Epithelial cell of proximal tubule (primary cell): ENCODE measurements at places on chromosomes 7 and 10.
A peak's percentile ranks its signal among the peaks of the same experiment; 100 is the strongest.

GRCh38 chr7:34761206-34761605, 103.2 kb downstream of the NPSR1 start:
- no peak for DNase-seq

DNA sequence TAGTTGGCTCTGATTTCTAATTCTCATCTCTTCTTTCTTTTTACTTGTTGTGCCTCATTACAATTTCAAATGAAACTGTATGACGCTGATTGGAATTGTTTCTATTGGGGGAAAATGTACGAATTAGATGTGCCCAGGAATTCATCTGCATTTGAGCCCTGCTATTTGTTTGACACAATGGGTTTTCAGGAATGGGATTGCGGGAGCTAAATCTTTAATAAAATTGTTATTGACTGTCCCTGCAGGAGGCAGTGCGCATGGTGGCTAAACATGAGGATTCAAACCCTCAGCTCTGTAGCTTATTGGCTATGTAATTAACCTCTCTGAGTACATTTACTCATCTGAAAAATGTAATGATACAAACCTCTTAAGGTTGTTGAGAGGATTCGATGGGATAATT, 181.6 kb downstream of the NXPH1 start:
- no peak for DNase-seq

- no peak for DNase-seq
Observed at GRCh38 chr10:29970576-29970975, 88.8 kb downstream of the JCAD start.

GRCh38 chr7:17131060-17131345, 167.4 kb upstream of the AHR start:
- DNase-seq: no peak

DNA sequence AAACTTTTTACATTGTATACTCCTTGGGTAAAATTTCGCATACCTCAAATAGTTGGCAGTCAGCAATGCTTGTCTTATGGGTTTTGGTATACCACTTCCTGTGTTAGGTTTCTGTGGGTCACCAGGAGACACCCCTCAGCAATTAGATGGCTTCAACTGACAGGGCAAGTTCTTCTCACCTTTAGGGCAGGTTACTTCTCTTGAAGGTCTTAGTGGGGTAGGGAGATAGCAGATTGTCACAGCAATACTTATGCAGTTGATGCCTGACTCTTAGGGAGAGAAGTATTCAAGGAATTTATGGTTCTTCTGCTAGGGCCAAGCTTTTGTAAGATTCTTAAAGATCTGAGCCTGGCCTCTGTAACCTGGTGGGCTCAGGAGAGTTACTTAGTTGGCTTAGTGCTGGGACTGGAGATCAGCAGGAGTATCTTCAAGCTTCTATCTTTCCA, 42.9 kb downstream of the MKLN1 start:
- peak; percentile 36 for DNase-seq

GRCh38 chr10:66748217-66748616, 177.6 kb upstream of the LRRTM3 start:
- DNase-seq: no peak

- no peak for DNase-seq
Observed at GRCh38 chr10:131726076-131726880, 174.5 kb upstream of the PPP2R2D start.

- peak; percentile 99 for DNase-seq
Observed at GRCh38 chr10:3889961-3890522, 105.0 kb upstream of the KLF6 start.

GRCh38 chr10:70810967-70811366, 4.8 kb upstream of the SGPL1 start:
- no peak for DNase-seq

DNA sequence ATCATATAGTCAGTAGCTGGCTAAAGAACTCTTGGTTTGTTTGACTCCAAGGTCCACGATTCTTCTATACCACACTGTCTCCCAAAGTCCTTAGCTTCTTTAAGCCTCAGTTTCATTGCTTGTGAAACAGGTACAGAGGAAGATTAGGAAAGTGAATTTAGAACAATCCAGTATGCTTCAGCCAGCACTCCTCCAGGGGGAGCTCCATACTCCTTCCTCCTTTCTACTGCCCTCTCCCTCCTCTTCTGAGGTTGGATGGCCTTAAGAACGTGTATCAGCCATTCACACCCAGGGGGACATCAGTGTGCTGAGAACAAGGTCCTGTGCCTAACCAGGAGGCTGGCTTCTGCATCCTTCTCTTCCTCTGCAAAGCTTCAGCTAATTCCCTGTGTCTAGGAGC, 54.8 kb upstream of the CALD1 start:
- no peak for DNase-seq

- no peak for DNase-seq
Observed at GRCh38 chr7:17058568-17058967, 176.8 kb upstream of the AGR3 start.

- DNase-seq: no peak
Observed at GRCh38 chr10:67306588-67307205, 380.9 kb downstream of the LRRTM3 start.

DNA sequence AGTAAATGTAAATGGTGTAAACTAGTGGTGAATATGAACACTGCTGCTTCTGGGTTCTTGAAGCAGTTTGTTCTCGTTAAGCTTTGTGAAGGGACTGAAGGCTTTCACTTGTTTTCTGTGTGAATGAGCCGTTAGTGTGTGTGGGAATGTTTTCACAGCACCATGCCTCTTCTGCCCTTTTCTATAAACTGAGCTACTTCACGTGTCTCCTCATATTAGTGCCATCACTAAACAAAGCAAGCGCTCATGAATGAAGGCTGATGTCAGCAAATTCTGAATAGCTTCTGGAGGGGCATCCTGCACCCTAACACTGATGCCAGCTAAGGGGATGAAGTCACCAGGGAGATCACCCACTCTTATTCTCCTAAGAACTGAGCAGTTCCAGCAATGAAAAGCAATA, 205.6 kb upstream of the ETV1 start:
- DNase-seq: no peak

GRCh38 chr7:67348171-67348570, 351.5 kb downstream of the TYW1 start:
- DNase-seq: no peak

GRCh38 chr7:85167636-85168035, 19.2 kb downstream of the SEMA3D start:
- no peak for DNase-seq

DNA sequence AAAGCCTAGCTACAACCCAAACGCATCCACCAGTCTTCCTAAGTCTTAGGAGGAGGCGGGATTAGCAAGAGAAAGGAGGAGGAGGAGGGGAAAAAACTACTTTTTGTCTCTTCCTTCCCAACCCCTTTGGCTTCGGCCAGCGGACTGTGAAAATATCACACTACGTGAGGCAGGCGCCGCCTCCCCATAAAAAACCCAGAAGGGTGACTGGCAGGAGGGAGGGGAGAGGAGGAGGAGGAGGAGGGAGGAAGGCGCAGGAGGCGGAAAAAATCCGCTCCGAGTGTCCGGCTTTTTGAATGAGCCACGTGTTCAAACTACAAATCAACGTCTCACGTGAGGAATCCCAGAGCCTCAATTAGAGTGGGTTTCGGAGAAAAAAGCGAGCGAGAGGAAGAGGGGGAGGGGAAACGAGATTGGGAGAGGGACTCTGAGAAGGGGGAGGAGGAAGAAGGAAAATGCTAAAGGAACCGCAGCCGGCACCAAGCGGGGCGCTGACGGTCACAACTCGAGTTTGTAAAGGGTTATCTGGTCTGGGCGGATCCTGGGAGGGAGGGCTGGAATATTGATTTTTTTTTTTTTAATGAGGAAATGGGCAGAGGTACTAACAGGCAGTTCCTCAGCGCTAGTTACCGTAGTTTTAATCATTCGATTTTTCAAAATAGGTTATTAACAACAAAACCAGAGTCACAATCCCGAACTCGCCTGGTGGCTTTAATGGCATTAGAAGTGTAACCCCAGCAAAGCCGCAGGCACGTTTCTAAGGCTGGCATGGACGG, at the start of gene IGF2BP3:
Gene IGF2BP3 (minus strand): TSS at position 162 of the 776 bp plus-strand sequence. CDS start 381 bp downstream, outside the sequence.
- DNase-seq: no peak

- DNase-seq: no peak
Observed at GRCh38 chr10:124722798-124723783, 21.1 kb downstream of the FAM53B start.

- DNase-seq: no peak
Observed at GRCh38 chr10:113187063-113187777, 237.2 kb downstream of the TCF7L2 start.

DNA sequence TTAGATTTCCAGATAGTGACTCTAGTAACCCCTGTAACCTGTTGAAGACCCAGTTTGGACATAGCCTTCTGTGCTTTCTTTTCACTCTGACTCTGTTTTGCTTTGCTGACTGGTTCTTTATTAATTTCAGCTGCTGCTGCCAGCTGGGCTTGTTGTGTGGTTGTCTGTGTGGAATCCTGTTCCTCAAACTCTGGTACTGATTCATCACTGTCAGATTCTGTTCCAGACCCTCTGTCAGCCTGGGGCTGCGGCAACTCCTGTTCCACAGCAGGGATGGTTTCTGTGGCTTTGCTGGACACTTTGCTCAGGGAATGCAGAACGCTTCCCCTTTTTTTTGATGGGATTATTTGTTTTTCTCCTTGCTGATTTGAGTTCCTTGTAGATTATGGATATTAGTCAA, 104.9 kb downstream of the SEC23IP start:
- no peak for DNase-seq

GRCh38 chr10:33244354-33244967, 90.0 kb downstream of the NRP1 start:
- DNase-seq: no peak

- DNase-seq: no peak
Observed at GRCh38 chr7:125375942-125376341, 446.3 kb upstream of the POT1 start.

- DNase-seq: peak; percentile 58
Observed at GRCh38 chr10:88525371-88526069, 57.6 kb downstream of the RNLS start.

DNA sequence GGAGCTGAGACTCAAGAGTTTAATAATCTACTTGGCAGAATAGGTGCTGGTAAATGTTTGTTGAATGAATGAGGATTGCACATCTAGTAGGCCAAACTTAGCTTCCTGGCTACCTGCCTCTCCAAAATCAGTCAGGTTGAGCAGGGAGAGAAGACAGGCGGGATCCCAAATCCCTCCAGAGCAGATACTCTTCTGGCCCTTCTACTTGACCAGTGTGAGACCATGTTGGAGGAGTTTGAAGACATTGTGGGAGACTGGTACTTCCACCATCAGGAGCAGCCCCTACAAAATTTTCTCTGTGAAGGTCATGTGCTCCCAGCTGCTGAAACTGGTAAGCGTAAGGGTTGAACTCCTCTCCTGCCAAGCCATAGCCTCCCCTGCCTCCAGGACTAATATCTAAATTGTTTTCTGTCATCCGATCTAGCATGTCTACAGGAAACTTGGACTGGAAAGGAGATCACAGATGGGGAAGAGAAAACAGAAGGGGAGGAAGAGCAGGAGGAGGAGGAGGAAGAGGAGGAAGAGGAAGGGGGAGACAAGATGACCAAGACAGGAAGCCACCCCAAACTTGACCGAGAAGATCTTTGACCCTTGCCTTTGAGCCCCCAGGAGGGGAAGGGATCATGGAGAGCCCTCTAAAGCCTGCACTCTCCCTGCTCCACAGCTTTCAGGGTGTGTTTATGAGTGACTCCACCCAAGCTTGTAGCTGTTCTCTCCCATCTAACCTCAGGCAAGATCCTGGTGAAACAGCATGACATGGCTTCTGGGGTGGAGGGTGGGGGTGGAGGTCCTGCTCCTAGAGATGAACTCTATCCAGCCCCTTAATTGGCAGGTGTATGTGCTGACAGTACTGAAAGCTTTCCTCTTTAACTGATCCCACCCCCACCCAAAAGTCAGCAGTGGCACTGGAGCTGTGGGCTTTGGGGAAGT, 2.2 kb upstream of the MBLAC1 start:
- DNase-seq: no peak

GRCh38 chr7:110548372-110548771, 542.6 kb upstream of the LRRN3 start:
- DNase-seq: no peak

GRCh38 chr7:47416492-47417480, 165.1 kb downstream of the TNS3 start:
- DNase-seq: no peak
